ENCODE measurements at places on chromosomes 3 and 15.

GRCh38 chr3:110456001-110456400, 615.6 kb upstream of the NECTIN3 start:
- no peak for DNase-seq

DNA sequence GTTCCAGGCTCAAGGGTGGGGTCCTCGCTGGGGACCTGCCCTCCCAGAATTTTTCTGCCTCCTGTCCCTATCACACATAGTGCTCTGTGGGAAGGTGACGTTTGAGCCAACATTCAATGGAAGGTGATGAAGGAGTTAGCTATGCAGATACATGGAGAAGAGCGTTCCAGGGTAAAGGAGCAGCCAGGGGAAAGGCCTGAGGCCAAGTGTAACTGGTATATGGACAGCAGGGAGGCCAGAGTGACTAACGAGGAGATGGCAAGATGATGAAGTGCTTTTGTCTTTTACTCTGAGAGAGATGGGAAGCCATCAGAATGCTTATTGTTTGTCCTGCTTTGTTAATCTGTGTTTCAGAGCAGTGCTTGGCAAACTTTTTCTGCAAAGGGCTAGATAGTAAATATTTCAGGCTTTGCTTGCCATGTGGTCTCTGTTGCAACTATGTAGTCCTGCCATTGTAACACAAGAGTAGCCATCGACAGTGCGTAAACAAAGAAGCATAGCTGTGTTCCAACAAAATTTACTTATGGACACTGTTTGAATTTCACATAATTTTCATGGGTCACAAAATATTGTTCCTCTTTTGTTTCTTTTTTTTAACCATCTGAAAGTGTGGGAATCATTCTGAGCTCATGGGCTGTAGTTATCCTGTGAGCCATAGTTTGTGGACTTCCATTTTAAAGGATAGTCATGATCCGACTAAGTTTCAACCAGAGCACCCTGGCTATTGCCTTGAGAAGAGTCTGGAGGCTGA, 25.8 kb upstream of the PIAS1 start:
- DNase-seq, result no peak

DNA sequence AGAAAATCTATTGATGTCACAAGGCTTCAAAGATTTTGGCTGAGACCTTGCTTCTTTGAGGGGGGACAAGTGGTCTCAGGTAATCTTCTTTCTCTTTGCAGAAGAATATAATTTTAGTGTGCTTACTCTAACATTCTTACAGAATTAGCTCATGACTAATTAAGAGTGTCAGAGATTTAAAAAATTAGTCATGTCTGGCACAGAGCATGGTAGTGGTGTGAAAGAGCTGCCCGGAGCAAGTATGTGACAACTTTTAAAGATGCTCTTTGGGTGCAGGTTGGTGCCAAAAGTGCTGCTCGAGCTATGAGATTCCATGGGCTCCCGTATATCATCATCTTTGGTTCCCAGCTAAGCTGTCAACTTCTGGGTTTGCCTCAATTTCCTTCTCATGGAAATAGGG, 31.1 kb downstream of the CYP19A1 start:
- DNase-seq, result no peak

DNA sequence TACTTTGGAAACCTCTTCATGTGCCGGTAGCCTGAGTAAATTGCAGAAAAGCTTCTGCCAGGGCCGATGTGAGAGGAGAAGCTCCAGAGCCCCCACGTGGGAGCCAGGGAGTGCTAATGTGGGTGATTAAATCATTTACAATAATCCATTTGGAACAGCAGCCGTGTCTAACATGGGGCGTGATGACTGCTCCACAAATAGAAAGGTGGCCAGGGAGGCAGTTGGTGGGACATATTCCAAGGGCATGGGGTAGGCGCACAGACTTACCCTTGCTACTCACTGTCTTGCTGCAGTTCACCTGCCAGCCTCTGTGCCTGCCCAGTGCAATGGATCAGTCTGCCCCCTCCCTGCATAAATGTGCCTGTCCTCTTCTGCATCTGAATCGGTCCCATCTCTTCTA, 39.3 kb upstream of the INSYN1 start:
- DNase-seq, result no peak

- DNase-seq, result no peak
These were observed 52.3 kb upstream of the CHD2 start for GRCh38 chr15:92847841-92848240.

GRCh38 chr3:179450901-179451264, 387 bp downstream of the GNB4 start:
- no peak for DNase-seq

Data from renal cortex interstitium (tissue), 15 donors.